Activated CD4-positive, alpha-beta memory T cell treated with anti-CD3 and anti-CD28 coated beads for 36 hours (primary cell): ENCODE measurements at places on chromosomes 4 and X.

GRCh38 chr4:140308366-140309123 is 64.9 kb upstream of the SCOC start:
- H3K4me1 ChIP-seq = no peaks in the 10 kb centered on the region
- DNase-seq = no peak

DNA sequence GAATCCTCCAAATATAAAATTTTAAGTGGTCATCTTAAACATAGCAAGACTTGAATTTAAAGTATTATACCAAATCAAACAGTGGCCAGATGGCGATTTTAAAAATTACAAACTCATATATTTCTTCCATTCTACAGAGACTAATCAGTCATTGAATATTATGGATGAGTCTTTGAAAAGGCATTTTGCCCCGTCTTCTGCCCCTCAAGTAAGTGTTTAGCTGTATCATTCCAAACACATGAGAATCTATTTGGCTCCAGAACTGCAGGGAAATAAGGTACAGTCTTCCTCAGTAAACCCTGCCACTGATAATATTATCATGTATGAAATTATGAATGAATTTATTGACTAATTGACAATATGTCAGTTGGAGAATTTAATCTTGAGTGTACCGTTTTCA is 191.0 kb downstream of the SLC7A11 start:
- no peaks in the 10 kb centered on the region for H3K4me1 ChIP-seq
- no peaks in the 10 kb centered on the region for H3K27me3 ChIP-seq
- H3K27ac ChIP-seq = no peak overlapping the region
- no peak for DNase-seq
- H3K36me3 ChIP-seq = no peaks in the 10 kb centered on the region
- H3K4me3 ChIP-seq = no peak overlapping the region

- H3K4me3 ChIP-seq = no peak overlapping the region
- no peaks in the 10 kb centered on the region for H3K36me3 ChIP-seq
- DNase-seq = no peak
- no peaks in the 10 kb centered on the region for H3K27me3 ChIP-seq
- H3K4me1 ChIP-seq = no peaks in the 10 kb centered on the region
- H3K27ac ChIP-seq = no peak overlapping the region
These were observed 204.9 kb downstream of the EVC2 start for GRCh38 chr4:5503336-5503936.

GRCh38 chrX:96112689-96113088 is 572.0 kb upstream of the DIAPH2 start:
- no peaks in the 10 kb centered on the region for H3K27me3 ChIP-seq
- H3K27ac ChIP-seq = no peak overlapping the region
- no peaks in the 10 kb centered on the region for H3K4me1 ChIP-seq
- H3K36me3 ChIP-seq = no peaks in the 10 kb centered on the region

DNA sequence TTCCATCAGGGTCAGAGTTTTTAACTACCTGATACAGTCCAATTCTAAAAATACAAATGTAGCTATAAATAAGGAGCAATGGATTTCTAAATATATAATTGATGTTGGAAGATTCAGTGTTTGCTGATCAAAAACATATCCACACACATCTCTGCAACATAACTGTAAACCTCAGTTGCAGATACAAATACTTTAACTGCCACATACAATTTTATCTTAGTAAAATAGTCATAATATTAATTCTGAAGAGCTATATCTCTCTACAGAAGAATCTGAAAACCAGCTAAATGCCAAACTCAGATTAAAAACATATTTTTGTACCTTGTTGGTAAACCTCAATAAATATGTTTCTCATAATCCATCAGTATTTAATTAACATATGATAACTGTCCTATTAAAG is 674.3 kb upstream of the INTU start:
- DNase-seq = no peak
- H3K27ac ChIP-seq = no peak overlapping the region
- H3K4me1 ChIP-seq = no peaks in the 10 kb centered on the region
- no peak overlapping the region for H3K4me3 ChIP-seq
- no peaks in the 10 kb centered on the region for H3K27me3 ChIP-seq
- no peaks in the 10 kb centered on the region for H3K36me3 ChIP-seq

GRCh38 chrX:9151772-9152307 is 117.9 kb upstream of the FAM9B start:
- no peaks in the 10 kb centered on the region for H3K27me3 ChIP-seq
- no peak overlapping the region for H3K4me3 ChIP-seq
- peaks cover 14% of the 10 kb centered on the region for H3K4me1 ChIP-seq
- peaks cover 6% of the 10 kb centered on the region for H3K36me3 ChIP-seq

GRCh38 chr4:7524064-7524682 is 89.4 kb upstream of the PSAPL1 start:
- no peak overlapping the region for H3K27ac ChIP-seq
- peaks cover 30% of the 10 kb centered on the region for H3K27me3 ChIP-seq
- DNase-seq = no peak

GRCh38 chr4:17030543-17030942 is 132.1 kb upstream of the LDB2 start:
- no peak overlapping the region for H3K27ac ChIP-seq
- peaks cover 2% of the 10 kb centered on the region for H3K27me3 ChIP-seq
- no peak overlapping the region for H3K4me3 ChIP-seq
- H3K36me3 ChIP-seq = no peaks in the 10 kb centered on the region
- DNase-seq = no peak

- H3K4me3 ChIP-seq = no peak overlapping the region
- H3K36me3 ChIP-seq = no peaks in the 10 kb centered on the region
- no peak for DNase-seq
- no peaks in the 10 kb centered on the region for H3K4me1 ChIP-seq
These were observed 294.6 kb downstream of the TRIML1 start for GRCh38 chr4:188433741-188434315.

GRCh38 chr4:9146967-9147366 is 23.2 kb upstream of the FAM90A26 start:
- no peak overlapping the region for H3K27ac ChIP-seq
- H3K36me3 ChIP-seq = no peaks in the 10 kb centered on the region
- H3K27me3 ChIP-seq = no peaks in the 10 kb centered on the region
- no peak overlapping the region for H3K4me3 ChIP-seq
- H3K4me1 ChIP-seq = peaks cover 3% of the 10 kb centered on the region

DNA sequence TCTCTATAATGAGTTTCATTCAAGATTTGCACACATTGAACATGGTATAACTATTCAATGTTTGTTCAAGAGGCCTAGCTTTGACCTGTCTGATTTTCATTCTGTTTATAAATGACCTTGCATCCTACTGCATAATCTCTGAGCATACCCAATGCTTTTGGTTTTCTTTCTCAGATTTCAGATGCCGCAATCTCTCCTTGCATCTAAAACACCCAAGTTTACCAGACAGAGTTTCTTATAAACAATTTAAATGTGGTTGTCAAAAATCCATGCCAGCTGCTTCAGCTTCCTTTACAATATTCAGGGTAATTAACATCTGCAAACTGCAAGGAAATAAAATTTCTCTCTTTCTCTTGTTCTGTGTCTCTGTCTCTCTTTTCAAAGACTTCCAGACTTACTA is 123.0 kb upstream of the PCDH18 start:
- no peak overlapping the region for H3K4me3 ChIP-seq
- DNase-seq = no peak
- no peak overlapping the region for H3K27ac ChIP-seq
- H3K36me3 ChIP-seq = no peaks in the 10 kb centered on the region

- H3K4me3 ChIP-seq = no peak overlapping the region
- H3K27ac ChIP-seq = no peak overlapping the region
- H3K27me3 ChIP-seq = no peaks in the 10 kb centered on the region
- no peak for DNase-seq
- no peaks in the 10 kb centered on the region for H3K4me1 ChIP-seq
These were observed 7.1 kb downstream of the AWAT2 start for GRCh38 chrX:70042399-70043371.

DNA sequence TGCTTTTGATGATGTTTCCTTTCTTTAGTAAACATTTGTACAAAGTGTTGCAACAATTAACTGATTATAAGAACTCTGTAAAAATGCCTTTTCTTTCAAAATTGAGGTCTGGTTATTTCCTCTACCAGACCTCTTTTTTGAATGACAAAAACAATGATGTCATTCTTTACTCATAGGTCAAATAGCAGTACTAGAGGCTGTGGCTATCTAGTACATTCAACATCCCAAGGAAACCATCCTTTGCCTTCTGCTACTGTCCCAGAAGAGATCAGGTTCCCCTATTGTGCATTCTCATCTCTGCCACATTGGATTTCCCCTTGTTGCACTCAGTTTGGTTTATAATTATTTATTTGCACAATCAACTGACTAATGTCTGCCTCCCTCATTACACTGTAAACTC is 19.1 kb upstream of the MAD2L1 start:
- no peak overlapping the region for H3K27ac ChIP-seq
- no peak for DNase-seq
- no peaks in the 10 kb centered on the region for H3K4me1 ChIP-seq
- H3K27me3 ChIP-seq = peaks cover 8% of the 10 kb centered on the region
- no peak overlapping the region for H3K4me3 ChIP-seq
- H3K36me3 ChIP-seq = peaks cover 5% of the 10 kb centered on the region
